ENCODE measurements at places on chromosomes 11 and 22.

DNA sequence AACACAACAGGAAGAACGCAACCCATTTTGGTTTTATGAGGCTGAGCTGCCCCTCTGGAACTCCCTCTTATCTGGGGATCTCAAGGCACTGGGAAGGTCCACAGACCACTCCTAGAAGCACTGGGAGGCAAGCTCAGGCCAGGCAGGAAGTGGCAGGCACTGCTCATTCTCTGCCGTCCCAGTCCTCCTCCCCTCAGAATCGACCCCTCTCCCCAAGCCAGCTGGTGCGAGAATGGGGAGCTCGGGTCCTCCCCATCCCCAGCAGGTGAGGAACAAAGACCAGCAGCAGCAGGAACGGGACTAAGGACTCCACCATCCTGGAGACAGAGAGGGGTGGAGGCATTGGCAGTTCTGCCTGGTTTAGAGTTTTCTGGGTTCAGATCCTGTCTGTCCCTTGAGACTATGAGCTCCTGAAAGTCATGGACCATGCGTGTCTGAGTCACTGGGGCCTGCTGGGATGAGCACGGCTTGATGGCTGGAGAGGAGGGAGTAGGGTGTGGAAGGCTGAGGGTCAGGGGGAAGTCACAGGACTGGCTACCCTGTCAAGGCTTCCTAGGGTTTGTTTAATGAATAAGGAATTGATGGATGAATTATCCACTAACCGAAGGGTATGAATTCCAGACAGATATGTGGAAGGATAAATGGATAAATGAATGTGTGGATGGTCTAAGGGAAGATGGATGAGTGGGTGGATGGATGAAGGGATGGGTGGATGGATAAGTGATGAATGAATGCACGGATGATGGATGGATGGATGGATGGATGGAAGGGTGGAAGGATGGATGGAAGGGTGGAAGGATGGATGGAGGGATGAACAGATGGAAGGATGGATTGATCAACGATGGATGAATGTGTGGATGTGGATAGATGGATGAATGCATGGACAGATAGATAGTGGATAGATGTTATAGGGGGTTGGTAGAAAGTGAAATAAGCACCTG, 6.4 kb downstream of the MYEOV start:
- no peak for DNase-seq

DNA sequence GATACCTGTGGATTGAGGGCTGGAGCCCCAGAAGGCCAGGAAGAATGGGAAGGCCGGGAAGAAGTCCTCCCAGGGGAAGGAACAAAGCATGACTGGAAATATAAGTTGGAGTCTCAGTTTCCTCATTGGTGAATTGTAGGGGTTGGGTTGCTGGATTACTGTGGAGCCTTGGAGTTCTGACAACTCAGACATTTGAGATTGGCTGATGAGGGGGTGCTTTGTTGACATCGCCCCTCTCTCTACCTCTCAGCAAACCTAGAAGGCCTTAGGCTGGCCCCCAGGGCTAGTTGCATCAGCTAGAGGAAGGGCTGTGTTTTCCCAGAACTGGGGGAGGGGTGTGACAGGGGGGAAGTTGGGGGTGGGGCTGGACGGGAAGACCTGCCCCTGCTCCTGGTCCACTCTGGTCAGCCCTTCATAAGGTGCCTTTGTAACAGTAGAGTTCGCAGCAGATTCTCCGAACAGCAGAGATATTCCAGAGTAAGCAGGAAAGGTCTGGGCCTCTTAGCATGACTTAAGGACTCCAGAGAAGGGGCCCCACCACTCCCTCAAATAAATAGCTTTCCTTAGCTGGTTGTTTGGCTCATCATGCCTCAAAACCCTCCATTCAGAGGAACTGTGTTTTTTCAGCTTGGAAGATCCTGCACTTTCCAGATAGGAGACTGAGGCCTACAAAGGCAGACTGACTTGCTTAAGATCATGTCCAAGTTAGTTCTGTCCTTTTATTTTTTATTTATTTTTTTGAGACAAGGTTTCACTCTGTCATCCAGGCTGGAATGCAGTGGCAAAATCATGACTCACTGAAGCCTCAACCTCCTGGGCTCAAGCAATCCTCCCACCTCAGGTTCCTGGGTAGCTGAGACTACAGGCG, 12.5 kb upstream of the THRSP start:
- no peak for DNase-seq

GRCh38 chr22:50572965-50573364, 5.3 kb downstream of the CPT1B start:
- no peak for DNase-seq

- DNase-seq, result no peak
Observed at GRCh38 chr11:57568330-57568766, 876 bp upstream of the UBE2L6 start.

DNA sequence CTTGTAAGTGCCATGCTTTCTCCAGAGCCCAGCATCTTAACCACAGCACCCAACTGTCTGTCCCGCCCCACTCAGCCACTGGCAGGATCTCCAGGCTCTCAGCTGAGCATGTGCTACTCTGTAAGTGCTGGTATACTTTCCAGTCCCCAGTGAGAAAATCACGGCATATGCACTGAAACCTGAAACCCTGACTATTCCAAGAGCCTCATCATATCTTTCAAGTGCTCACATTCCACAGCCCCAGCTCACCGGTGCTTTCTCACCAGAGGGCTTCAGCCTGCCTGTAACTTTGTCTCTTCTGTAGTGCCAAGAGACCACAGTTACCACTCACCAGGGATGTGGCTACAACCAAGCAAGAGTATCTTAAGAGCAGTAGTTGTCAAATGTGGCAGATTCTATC, 24.4 kb upstream of the PAMR1 start:
- no peak for DNase-seq

All from A549 (cell line).